ENCODE measurements at places on chromosomes 7 and 10.

GRCh38 chr7:91398341-91398740 is 134.1 kb downstream of the FZD1 start:
- no peak for DNase-seq

GRCh38 chr7:20172736-20173334 is 44.3 kb downstream of the MACC1 start:
- peak; percentile 79 for DNase-seq

- DNase-seq = no peak
These were observed 424.0 kb downstream of the PLXNA4 start for GRCh38 chr7:132152131-132152889.

DNA sequence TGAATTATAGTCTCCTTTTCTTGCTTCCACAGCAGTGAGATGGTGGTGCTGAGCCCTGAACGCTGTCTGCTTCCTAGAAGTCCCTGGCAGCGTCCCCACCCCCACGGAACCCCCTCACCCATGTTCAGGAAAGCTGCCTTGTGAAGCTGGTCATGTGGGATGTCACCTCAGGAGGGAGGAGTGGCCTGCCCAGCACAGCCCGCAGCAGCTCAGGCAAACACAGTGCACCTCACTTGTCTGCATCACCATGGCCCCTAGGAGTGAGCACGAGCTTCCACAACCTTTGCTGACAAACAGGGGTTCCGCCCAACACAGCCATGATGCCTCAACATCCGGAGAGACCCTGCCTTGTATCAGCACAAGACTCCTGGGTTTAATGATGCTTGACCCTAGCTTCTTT is 508.9 kb downstream of the RPS24 start:
- no peak for DNase-seq

DNA sequence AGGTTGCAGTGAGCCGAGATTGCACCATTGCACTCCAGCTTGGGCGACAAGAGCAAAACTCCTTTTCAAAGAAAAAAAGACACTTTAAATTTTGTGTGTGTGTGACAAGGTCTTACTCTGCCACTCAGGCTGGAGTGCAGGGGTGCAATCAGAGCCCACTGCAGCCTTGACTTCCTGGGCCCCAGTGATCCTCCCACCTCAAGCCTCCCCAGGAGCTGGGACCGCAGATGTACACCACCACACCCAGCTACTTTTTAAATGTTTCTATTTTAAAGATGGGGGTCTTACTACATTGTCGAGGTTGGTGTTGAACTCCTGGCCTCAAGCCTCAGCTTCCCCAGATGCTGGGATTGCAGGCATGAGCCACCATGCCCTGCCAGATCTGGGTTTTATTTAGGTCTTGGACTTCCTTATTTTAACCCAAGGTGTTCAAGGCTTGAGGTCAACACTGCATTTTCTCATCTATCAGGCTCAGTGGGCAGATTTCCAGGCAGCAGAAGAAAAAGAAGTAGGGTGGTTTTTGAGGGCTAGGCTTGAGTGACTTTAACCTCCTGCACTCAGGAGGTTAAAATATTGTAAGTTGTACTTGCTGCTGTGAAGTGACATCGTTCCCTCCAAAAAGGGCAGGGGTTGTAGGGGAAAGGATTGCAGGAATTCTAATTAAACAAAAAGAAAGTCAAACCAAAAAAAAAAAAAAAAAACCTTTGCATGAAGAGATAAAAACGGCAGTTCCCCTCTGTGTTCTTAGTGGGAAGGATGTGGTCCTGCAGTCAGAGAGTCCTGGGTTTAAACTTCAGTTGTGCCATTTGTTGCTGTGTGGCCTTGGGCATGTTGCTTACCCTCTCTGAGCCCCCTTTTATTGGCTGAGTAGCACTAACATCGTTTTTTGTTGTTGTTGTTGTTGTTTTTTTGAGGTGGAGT is 71.5 kb downstream of the CARD11 start:
- peak; percentile 62 for DNase-seq

Measured in hematopoietic multipotent progenitor cell treated with erythropoietin and hydrocortisone succinate and interleukin-3 and kit ligand, for 4 days (in vitro differentiated cells).